ENCODE measurements at places on chromosomes 3 and 15.

DNA sequence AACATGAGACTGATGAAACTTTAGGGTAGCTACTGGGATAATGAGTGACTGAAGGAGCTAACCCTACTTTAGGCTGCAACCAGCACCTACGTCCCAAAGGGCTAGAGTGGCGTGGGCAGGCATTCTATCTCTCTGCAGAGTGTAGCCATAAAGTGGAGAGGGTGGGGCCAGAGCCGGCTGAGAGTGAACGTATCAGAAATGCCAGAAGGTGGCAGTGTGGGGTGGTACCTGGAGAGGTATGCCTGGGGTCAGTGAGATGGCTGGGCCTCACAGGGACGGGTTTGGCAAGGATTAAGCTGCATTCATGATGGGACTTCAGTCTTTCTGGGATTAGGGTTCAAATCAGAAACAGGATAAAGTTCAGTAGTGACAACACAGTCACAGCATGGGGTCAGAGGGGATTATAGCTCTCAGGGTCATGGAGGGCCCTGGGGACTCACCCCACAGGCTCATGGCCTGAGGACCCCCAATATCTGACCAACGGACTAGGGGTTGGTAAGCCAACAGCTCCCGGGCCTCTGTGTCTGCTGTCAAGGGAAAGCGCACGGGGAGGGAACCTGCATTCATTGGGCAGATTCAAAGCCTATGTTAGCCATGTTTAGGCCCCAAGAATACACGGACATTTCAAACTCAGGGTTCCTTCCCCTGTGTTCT is 86.5 kb upstream of the FOXB1 start:
- DNase-seq: peak; percentile 66

- DNase-seq: no peak
Observed at GRCh38 chr3:59882746-59883145, 832.9 kb upstream of the CFAP20DC start.

DNA sequence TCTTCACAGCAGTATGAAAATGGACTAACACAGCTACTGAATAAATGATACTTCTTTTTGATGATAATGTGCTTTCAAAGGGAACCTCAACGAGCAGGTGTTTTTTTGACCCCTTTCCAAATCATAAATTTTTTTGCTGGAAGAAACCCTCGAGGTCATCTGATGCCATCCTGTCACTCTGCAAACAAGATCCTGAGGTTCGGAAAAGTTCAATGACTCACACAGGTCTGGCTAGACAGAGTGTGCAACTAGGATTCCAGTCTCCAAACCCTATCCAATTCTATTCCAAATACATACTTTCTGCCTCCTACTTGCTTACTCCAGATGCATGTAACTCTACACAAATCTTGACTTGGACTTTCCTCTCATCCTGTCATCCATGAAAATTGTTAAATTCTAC is 124.7 kb downstream of the NEDD4 start:
- DNase-seq: no peak

- no peak for DNase-seq
Observed at GRCh38 chr3:159789017-159789416, 199.6 kb upstream of the IL12A start.

DNA sequence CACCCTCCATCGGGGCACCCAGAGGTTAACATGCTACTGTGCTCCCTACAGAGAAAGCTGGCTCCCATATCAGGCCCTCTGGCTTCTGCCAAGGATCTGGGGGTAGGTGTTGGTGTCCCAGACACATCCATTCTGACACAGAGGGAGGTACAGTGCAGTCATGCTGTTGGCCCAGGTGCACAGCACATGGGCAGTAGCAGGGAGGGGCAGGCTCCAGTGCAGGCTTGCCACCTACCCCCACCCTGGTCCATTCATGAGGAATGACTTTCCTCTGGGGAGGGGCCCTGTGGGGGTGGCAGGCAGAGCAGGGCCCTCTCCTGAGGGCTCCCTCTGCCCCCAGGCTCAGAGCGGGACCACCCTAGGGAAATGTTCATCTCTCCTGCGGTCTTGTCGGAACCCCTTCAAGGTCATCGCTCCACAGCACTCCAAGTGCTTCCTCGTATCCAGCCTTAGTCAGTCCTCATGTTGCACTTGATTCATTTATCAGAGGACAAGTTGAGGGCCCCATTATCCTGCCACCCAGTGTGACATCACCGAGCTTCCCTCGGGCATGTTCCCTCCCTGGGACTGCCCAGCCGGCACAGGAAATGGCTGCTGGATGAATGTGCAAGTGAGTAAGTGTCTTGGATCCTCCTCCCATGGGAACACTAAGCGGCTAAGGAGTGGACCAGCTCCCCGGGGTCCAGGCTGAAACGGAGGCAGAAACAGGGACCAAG is 10.0 kb downstream of the DUSP7 start:
- no peak for DNase-seq

- no peak for DNase-seq
Observed at GRCh38 chr15:58539548-58539947, 107.8 kb downstream of the LIPC start.

GRCh38 chr3:29822071-29822470 is 541.2 kb downstream of the RBMS3 start:
- no peak for DNase-seq

- no peak for DNase-seq
Observed at GRCh38 chr3:142878649-142879300, 10.1 kb downstream of the PCOLCE2 start.

GRCh38 chr15:89494031-89494430 is 2.4 kb downstream of the RHCG start:
- DNase-seq: no peak

GRCh38 chr15:55394694-55395093 is 13.5 kb downstream of the CCPG1 start:
- DNase-seq: no peak

DNA sequence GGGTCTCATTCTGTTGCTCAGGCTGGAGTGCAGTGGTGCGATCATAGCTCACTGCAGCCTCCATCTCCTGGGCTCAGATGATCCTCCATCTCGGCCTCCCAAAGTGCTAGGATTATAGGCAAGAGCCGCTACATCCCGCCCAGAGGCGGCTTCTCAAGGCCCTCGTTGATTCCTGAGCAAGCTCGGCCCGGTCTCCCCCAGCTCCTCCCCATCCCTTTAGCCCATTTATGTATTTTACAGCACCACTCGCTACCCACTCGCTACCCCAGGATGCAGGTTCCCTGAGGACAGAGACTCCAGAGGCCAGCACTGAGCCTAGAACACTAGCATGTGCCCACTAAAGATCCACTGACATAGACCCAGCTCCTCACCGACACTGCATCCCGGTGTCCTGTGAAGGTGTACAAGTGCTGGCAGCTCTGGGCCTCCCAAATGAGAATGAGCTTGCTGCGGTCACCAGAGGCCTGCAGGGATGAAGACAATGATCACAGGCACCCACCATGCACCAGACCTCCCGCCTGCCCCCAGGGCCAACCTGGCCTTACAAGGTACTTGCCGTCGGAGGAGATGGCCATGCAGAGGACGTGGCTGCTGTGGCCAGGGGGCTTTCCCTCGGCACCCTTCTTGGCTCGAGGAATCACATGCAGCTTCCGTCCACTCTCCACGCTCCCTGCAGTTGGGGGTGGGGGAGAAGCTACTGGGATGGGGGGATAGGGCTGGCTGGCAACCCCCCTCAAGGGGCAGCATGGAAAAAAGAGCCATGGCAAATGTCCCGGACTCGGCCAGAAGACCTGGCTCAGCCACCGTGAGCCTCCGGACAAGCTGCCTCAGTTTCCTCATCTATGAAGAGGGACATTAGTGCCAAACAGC is 5.6 kb downstream of the RRP9 start:
- no peak for DNase-seq

DNA sequence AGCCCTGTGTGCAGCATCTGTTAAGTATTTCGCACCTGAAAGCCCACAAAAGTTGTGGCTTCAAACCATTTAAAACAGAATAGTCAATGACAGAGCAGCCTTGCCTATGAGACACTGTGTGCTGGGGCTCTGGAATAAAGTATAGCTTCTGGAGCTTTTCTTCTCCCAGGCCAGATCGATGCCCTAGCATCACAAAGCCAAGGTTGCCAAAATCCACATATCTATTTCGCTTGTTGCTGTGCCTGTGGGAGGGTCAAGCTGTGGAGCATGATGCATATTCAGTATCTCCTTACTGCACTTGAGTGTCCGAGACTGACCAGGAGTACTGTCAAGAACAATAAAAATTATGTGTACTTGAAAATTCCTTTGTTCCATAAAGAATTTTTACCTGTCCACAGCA is 7.6 kb downstream of the PLOD2 start:
- no peak for DNase-seq

- no peak for DNase-seq
Observed at GRCh38 chr15:80727196-80727595, 32.1 kb downstream of the ABHD17C start.

GRCh38 chr3:121496786-121497185 is 49.0 kb downstream of the POLQ start:
- no peak for DNase-seq

- no peak for DNase-seq
Observed at GRCh38 chr3:105364128-105364527, 2.6 kb upstream of the ALCAM start.

DNA sequence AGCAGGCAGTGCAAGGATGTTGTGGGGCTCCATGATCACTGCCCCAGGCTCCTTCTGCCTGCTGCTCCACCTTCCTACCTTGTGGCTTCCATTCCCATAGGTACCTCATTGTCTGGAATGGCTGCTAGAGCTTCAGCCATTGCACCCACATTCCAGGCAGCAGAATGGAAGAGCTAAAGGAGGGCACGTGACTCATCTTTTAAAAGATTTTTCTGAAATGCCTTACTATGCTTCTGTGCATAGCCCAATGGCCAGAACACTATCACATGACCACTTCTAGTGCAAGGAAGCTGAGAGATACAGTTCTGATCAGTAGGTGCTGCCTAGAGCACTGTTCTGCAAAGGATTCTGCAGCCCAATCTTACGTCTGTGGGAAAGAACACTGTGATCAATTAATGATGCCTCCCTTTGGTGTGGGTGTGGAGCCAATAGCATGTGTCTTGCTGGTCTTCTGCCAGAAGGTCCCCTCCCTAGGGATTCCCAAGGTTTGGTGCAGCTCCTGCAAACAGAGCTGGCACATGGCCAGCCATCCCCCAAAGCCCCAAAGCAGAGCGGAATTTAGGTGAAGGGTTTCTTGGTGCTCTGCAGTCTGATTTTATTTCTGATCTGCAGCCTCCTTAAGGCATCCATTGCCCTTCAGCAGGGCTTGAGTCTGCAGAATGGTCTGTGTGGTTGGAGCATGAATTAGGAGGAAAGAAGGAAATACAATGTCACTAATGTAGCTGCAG is 34.4 kb downstream of the SPSB4 start:
- DNase-seq: no peak

- DNase-seq: no peak
Observed at GRCh38 chr3:8846176-8846575, 76.8 kb upstream of the OXTR start.

- DNase-seq: no peak
Observed at GRCh38 chr3:37338500-37338899, 164.1 kb upstream of the LRRFIP2 start.

GRCh38 chr3:46849045-46849631 is 14.1 kb downstream of the MYL3 start:
- no peak for DNase-seq

DNA sequence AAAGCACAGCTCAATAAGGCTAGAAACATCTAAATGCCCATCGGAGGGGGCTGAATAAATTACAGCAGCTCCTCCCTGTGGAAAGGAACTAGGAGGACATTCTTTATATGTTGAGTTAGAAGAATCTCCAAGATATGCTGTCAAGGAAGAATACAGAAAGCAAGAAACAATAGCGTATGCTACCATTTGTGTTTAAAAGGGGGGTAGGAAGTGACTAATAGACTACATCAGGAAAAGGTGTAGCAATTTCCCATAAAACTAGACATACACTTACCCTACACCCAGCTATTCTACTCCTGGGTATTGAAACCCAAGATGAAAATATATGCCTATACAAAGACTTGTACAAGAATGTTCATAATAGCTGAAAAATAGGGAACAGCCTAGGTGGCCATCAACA is 21.6 kb downstream of the SEC61A1 start:
- no peak for DNase-seq

GRCh38 chr3:81998907-81999306 is 237.5 kb upstream of the GBE1 start:
- no peak for DNase-seq

- DNase-seq: no peak
Observed at GRCh38 chr15:79629687-79630086, 197.6 kb downstream of the MINAR1 start.

GRCh38 chr3:61111825-61112224 is 139.4 kb downstream of the FHIT start:
- DNase-seq: no peak

DNA sequence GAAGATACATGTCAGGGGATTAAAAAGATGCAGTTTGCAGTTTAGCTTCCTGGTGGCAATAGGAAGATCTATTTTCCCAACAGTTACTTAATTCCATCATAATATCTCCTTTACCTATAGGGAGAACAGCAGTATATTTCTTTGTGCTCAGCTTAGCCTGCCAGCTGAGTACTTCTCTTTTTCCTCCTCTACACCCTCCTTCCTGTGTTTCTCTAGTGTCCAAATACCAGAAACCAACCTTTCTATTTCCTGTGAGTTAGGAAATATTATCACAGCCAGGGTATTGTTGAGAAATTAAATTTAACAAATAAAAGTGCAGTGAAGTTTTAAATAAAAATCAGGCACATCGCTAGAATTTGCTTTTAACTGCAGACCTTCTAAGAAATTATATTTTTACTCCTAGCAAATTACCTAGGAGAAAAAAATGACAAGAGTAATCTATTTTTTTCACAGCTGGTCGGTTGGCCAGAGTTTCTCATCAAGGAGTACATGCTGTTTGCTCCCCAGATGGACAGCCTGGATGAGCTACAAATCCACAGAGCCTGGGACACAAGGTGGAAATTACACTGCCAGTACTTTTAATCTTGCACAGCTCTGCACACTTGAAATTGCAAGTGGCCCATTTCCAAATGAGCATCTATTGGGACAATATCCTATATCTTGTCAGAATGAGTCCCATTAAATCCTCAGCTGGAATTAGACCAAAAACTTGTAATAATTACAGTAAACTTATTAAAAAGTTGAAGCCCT is 185.2 kb upstream of the CFAP20DC start:
- no peak for DNase-seq

DNA sequence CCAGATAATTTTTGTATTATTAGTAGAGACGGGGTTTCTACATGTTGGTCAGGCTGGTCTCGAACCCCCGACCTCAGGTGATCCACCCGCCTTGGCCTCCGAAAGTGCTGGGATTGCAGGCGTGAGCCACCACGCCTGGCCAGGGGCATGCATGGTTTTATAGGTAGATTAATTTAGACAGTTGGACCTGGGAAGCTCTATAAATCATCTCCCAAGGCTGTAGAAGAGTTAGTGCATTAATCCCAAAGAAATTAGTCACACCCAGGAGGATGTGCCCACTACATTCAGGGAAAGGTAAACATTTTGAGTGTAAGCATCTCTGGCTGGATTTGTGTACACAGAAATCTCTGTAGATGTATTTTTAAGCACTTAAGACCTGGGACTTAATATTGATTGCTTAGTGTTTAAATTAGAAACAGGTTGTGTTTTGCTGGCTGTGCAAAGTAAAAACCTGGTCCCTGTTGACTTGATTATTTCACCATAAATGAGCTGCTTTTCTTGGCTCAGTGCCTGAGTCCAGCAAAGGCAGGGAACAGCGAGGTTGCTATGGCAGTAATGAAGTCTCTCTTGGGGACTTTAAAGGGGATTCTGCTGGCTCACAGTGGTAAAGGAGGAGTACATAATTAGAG is 19.2 kb downstream of the EXOSC7 start:
- DNase-seq: no peak

GRCh38 chr3:8739757-8740504 is 6.3 kb downstream of the CAV3 start:
- DNase-seq: no peak

- no peak for DNase-seq
Observed at GRCh38 chr3:122947196-122947595, 80.4 kb downstream of the SEMA5B start.
